ENCODE measurements at places on chromosomes 7 and 10.
A peak's percentile ranks its signal among the peaks of the same experiment; 100 is the strongest.

- DNase-seq, result no peak
These were observed 71.2 kb downstream of the ADCYAP1R1 start for GRCh38 chr7:31123321-31123720.

GRCh38 chr7:106354822-106355221 lies 70.0 kb upstream of the NAMPT start:
- DNase-seq, result no peak

- DNase-seq, result no peak
These were observed 31.2 kb downstream of the STMP1 start for GRCh38 chr7:135693558-135693957.

GRCh38 chr10:28533571-28534304 lies 820 bp downstream of the WAC start:
- peak; percentile 79 for DNase-seq

DNA sequence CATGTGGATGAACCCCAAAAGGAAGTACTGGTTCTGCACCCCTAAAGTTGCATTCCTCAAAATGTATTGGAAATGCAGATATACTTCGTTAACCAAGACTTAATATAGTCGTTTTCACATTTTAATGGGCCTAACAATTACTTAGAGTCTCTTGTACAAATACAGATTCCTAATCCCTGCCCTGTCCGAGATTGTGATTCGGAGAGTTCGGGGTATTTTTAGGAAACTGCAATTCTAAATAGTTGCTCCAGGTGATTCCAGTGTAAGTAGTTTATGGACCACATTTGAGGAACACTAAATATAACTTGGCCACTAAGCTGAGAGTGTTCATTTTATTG lies 830 bp downstream of the TRUB1 start:
- no peak for DNase-seq
